ENCODE measurements at places on chromosomes 6 and 20. TPM values are rescaled to one million over a fixed set of nuclear protein-coding genes. Genes with fewer than 3 reads are reported as not detected.

The SLC17A9 gene
- not detected for total RNA-seq

The C6orf163 gene
- total RNA-seq: 0.20 TPM

The ENPP1 gene
- total RNA-seq: 1.6 TPM

The GTSF1L gene
- total RNA-seq: not detected

The PTPRT gene
- total RNA-seq: not detected

The TBXT gene
- not detected for total RNA-seq

The TBX18 gene
- 16.0 TPM for total RNA-seq

The MAP3K7 gene
- total RNA-seq: 13.0 TPM

The POM121L2 gene
- not detected for total RNA-seq

The SYTL3 gene
- total RNA-seq: 1.3 TPM

The FAM210B gene
- 10.6 TPM for total RNA-seq

The HM13 gene
- 252 TPM for total RNA-seq

The GHRH gene
- not detected for total RNA-seq

The OLIG3 gene
- not detected for total RNA-seq

The BPIFA1 gene
- not detected for total RNA-seq

The DLK2 gene
- 5.1 TPM for total RNA-seq

The HTR1B gene
- 0.25 TPM for total RNA-seq

The PREX1 gene
- 10.7 TPM for total RNA-seq

The NKX2-4 gene
- not detected for total RNA-seq

The MTRF1L gene
- total RNA-seq: 15.1 TPM

Data from A549 treated with GW870086 at 1 μM for 4 hours (cell line).